Activated T-helper 2 cell treated with anti-CD3 and anti-CD28 coated beads, Interferon-gamma antibody, Interleukin-2, Interleukin-4, amounts not matched to agents 10 μg/mL and 5 μg/mL and 100 μg/mL, durations not matched to agents 14 hours and 24 hours and 36 hours (primary cell): ENCODE measurements at places on chromosomes 4 and X. TPM values are rescaled to one million over a fixed set of nuclear protein-coding genes. Genes with fewer than 3 reads are reported as not detected.

DNA sequence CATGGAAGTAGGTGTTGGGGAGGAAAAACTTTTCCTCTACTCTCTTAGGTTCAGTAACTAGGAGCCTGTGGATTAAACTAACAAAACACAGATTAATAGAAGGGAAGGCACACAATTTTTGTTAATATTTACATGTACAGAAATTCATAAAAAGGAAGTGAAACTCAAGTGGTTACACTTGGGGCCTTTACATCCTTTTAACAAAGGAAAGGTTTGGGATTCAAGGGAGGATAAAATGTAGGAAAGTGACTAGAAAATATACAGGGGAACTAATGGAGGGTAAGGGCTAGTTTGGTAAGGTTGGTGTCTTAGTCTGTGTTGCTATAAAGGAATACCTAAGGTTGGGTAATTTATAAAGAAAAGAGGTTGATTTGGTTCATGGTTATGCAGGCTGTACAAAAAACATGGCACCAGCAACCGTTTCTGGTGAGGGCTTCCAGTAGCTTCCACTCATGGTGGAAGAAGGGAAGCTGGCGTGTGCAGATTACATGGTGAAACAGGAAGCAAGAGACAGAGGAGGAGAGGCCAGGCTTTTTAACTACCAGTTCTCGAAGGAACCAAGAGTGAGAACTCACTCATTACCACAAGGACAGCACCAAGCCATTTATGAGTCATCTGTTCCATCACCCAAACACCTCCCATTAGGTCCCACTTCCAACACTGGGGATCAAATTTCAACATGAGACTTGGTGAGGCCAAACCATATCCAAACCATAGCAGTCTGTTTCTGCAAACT, 124.4 kb downstream of the CHRDL1 start:
- DNase-seq = no peak

Gene MAGEA9
- not detected in 2 replicates for total RNA-seq

DNA sequence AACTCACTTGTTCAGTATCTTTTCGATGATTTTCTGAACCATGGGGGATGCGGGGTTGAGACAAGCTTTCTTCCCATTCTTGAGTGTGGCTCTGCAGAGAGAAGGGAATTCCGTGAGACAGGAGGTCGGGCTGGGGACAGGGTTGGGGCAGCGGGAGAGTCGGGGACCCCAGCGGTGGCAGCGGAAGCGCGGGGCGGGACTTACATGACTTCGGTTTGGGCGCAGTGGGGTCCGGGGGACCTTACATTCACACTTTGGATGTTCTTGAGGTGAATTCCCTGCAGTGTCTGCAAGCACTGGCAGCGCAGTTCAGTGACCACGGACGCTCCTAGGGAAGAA, 434 bp downstream of the CXCL3 start:
- no peak for DNase-seq

DNA sequence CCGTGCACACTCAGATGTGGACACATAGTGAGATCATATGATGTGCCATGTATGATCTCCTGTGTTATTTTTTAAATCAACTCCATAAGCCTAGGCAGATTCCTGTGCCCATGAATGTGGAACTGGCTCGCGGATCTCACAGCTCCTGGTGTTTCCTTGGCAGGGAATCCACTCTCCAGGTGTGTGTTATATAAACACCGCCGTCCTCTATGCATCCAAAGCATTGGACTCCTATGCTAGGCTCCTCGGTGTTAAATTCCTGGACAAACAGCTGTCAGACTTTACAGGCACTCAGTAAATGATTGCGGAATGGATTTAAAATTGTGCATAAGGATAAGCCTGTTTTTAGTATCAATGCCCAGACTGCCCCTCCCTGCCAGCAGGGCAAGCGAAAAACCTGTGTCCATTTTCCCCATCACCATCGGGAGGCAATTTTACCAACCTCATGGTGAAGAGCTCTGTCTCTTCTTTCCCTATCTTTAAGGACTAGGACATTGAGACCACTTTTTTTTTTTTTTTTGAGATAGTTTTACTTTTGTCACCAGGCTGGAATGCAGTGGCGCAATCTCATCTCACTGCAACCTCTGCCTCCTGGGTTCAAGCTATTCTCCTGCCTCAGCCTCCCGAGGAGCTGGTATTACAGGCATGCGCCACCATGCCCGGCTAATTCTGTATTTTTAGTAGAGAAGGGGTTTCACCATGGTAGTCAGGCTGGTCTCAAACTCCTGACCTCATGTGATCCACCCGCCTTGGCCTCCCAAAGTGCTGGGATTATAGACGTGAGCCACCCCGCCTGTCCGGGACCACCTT, 23.6 kb upstream of the GPR78 start:
- no peak for DNase-seq

DNA sequence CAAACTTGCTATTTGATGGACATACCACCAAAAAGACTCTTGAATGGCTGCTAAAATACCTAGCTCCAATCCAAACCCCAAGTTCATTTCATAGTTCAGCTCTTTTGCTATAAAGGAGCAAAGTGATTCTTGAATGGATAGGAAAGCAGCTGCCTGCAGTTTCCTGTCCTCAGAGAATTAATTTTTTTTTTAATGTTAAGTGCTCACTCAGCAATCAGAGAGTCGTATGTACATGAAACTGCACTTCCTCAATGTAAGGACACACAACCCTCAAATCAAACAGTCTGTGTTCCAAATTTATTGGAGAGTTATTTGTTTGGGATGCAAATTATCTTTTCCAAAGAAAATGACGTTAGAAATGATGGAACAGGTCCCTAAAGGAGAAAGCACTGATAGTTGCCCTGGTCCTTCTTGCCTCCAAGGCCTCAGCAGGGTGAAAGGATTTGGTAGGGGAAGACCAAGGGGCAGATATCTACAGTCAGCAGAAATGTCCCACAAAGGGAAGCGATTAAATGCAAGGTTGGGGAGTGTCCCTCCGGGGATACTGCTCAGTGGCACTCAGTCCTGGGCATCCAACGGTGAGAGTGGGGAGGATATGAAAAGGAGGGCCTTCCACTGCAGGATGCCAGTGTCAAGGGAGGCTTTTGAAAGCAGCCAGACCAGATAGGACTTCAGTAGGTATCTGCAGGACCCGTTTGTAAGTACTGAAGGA, 67.2 kb upstream of the RASGEF1B start:
- no peak for DNase-seq

GRCh38 chr4:13701937-13702446, 74.5 kb upstream of the BOD1L1 start:
- no peak for DNase-seq

Gene PFKFB1
- total RNA-seq = 0.25 and 0.50 TPM in 2 replicates

- DNase-seq = no peak
These were observed 576.9 kb upstream of the PCDH10 start for GRCh38 chr4:132572210-132572609.

Gene DHX15
- 233 and 239 TPM in 2 replicates for total RNA-seq

Gene PRR32
- not detected in 2 replicates for total RNA-seq

Gene GPR34
- not detected in 2 replicates for total RNA-seq

- no peak for DNase-seq
These were observed 21.9 kb downstream of the MSN start for GRCh38 chrX:65689377-65689776.

DNA sequence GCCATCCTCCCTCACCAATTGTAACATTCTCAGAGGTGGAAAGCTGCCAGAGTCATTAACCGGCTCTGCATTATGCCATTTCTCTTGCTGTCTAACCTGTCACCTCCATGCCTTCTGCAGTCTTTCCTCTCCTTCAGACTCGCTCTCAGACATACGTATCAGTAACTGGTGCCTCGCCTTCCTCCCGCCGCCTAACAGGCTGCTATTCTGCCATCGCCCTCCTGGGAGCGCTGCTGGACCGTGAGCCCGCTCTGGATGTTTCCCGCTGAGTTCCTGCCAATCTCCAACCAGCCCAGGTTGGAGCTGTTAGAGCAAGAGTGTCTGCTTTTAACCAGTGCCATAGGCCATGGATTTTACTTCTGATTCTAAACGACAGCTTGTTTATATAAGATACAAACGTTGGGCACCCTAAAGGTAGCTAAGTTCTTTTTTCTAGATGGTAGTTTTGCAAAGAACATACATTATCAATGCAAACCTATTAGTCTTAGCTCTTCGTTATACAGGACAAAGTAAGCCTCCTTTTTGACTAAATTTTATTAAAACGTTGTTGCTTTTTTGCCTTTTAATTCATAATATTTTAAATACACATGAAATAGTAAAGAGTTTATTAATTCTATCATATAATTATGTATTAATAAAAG, 59.5 kb upstream of the NEIL3 start:
- DNase-seq = peak; percentile 72

Gene ASB12
- total RNA-seq = not detected in 2 replicates

DNA sequence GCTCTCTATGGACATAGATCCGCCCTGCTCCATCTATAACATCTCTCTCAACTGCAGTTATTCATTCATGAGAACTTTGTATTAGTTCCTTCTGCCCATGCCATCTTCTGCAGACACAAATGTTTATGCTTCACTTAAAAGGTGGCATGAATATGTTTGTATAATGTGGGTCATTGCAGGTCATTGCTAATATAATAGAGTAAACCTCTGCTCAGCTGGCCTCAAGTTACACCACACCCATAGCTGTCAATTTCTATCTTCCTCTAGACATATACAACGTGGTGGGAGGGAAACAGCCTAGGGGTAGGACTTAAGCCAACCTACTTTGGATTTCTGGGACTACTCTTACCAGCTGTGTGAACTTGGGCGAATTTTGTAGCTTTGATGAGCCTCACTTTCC, 129.8 kb downstream of the ATXN3L start:
- no peak for DNase-seq
